NCI-H1105 (cell line): ENCODE measurements at places on chromosomes 2 and 18.

DNA sequence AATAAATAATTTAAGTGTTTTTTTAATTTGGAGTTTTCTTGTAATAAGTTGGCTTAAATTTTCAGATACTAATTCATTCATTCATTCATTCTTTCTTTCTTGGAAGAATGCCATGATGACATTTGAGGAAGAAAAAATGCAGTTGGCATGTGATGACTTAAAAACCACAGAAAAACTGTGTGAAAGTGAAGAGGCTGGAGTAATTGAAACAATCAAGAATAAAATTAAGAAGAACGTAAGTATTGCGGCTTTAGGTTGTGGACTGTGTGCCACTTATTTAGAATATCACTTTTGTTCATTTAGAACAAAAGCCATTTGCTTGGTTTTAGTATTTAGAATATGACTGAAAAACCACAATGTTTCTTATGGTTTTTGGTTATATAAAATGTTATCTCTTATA, 51.4 kb downstream of the TTC39C start:
- DNase-seq, result no peak

DNA sequence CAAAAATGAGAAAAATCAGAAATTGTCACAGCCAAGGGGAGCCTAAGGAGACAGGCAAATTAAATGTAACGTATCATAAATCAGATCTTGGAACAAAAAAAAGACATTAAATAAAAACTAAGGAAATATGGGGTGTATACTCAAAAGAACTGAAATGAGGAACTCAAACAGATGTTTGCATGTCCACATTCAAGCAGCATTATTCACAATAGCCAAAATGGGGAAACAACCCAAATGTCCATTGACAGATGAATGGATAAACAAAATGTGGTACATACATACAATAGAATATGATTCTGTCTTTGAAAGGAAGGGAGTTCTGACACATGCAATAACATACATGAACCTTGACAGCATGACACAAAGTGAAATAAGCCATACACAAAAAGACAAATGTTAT, 155.8 kb upstream of the KLF7 start:
- no peak for DNase-seq

DNA sequence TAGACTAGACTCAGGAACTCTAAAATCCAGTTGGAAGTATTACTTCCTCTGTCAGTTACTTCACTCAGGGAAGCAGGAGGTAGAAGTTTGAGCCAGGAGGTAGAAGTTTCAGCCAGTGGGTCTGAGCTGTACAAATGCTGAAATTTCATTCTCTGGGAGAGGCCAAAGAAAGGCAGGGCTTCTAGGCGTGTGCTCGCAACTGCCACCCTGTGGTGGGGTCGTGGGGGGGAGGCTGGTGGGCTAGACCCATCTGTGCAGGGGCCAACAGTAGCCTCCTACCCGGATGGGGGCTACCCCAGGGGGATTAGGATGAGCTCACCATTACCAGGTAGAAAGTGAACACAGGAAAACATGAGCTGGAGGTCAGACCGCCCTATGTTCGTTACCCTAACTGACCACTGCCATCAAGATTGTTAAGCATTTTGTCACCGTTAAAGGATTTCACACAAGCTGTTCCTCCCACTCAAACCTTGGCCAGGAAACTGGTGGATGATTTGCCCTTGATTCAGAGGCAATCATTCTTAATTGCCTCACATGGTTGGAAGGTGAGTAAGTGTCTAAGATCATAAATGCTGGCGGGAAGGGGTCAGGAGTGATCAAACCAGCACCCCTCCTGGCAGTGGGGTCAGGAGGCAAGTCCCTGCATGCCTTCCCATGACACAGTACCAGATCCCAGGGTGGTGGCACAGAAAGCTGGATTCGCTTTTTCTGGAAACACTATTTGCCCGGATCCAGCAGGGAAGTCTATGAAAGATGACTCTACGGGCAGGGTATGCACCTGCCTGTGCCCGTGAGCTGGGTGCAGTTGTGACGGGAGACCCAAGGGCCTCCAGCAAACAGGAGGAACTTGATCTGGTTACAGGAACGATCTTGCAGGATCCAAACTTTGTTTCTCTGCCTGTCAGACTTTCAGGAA, 5.2 kb upstream of the FHL2 start:
- peak; percentile 54 for DNase-seq

DNA sequence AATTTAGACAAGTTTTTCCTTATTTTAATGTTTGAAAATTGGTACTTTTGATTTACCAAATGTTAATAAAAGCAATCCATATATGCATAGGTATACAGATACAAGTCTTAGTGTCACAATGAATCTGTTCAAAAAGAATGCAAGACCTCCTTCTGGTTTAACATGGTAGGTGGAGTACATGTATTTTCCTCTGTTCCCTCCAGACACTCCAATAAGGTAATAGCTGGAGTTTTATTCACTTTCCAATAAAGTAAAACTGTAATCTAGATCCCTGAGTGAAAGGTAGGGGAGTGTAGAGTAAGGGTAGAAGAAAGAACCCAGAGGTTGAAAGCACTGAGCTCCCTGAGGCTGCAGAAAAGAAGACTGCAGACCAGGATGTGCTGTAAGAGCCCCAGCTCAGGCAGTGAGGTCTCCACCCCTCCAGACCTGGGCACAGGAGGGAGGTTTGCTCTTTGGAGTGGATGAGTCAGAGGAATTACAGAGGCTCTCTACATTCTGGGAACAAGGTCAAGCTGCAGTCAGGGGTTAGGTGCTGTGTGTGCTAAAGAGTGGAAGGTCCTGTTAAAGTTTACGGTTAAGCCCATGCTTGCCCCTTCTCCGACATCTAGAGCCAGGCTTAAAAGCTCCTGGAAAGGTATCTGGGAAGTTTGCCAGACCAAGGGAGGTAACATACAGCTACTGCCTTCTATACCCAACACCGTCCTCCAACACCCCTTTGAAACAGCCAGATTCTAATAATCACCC, 27.6 kb upstream of the STAT1 start:
- DNase-seq, result peak; percentile 64

DNA sequence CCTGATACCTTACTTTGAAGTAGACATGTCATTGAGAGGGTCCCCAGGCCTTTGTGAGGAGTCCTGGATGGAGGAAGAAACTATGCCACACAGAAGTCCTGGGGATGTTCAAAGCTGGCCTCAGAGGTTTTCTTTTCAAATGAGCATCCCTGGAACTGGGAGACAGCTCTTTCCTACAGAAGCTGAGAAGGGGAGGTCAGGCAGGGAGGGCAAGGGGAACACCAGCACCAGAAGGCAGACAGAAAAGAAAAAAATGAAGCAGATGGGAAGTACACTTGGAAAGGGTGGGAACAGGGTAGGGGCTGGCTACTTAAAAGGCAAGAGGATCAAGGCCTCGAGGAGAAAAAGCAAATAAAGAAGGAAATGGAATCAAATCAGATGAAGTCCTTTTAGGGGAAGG, 120.0 kb downstream of the FMNL2 start:
- DNase-seq, result no peak

- DNase-seq, result no peak
Observed at GRCh38 chr18:76414936-76415621, 80.0 kb downstream of the ZNF516 start.

- DNase-seq, result no peak
Observed at GRCh38 chr18:64717026-64717425, 568.1 kb upstream of the LINC00305 start.

- peak; percentile 37 for DNase-seq
Observed at GRCh38 chr18:12946549-12947284, 1.1 kb upstream of the SEH1L start.

GRCh38 chr2:176885001-176885643, 327.5 kb upstream of the HNRNPA3 start:
- no peak for DNase-seq

- DNase-seq, result peak; percentile 58
Observed at GRCh38 chr2:221203856-221204255, 368.2 kb downstream of the EPHA4 start.

DNA sequence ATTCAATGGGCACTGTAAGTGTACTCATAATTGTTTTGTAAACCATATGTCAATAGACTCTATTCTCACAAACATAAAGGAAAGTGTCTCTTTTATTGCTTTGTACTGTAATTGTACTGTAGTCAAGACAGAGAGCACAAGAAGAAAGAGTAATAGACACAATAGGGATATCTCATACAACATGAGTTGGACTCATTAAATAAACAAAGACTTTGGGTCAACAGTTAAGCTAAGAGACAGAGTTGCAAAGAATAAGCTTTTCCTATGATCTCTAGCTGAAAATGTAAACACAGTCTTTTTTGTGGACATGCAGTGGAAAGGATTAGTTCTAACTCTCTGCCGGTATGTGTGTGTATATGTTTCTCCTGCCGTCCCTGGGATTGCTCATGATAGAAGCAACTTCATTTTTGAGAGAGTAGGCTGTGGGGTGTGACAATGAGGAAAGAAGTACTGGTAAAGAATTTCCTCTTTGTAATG, 13.9 kb upstream of the KYNU start:
- DNase-seq, result peak; percentile 36

DNA sequence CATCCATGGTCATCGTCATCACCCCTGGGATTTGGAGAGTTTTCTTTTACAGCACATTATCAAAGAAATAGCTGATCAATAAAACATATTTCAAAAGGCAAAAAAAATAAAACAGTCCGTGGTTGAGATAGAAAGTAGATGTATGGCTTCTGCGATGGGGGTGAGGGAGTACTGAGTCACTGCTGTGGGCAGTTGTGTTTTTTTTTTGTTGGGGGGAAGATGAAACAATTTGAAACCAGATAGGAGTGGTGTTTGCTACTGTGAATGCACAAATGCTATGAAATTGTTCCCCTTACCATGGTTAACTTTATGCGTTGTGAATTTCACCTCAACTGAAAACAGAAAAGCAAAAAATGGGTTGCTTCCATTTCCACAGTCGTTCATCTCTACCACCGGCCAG, 11.9 kb upstream of the SALL3 start:
- DNase-seq, result no peak

GRCh38 chr2:229463841-229464346, 192.8 kb upstream of the PID1 start:
- DNase-seq, result no peak

GRCh38 chr2:48873666-48874065, 118.1 kb upstream of the LHCGR start:
- no peak for DNase-seq

DNA sequence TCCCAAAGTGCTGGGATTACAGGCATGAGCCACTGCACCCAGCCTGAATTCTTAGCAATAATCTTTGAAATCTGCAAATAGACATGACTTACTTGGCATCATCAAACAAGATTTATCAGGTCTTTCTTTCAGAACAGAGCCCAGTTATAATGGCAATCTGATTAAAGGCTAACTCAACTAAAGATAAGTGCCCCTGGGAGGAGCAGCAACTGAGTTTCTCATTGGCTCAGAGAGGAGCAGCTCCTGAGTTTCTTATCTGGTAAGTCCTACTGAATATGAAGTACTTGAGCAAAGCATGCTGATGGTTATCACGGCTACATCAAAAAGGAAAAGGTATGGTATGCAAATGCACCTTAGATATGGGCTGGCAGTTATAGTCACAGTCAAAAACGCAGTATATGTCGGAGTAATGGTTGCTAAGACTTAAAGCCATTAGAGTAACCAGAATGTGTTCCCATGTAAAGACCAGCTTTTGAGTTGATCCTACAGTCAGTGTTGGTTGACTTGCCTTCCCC, 15.0 kb upstream of the AP1S3 start:
- no peak for DNase-seq
